Uterus (tissue), 4 donors: ENCODE measurements at places on chromosomes 16 and 17. TPM values are rescaled to one million over a fixed set of nuclear protein-coding genes. Genes with fewer than 3 reads are reported as not detected.

NR1D1 gene
- 5.3 TPM for total RNA-seq

DNA sequence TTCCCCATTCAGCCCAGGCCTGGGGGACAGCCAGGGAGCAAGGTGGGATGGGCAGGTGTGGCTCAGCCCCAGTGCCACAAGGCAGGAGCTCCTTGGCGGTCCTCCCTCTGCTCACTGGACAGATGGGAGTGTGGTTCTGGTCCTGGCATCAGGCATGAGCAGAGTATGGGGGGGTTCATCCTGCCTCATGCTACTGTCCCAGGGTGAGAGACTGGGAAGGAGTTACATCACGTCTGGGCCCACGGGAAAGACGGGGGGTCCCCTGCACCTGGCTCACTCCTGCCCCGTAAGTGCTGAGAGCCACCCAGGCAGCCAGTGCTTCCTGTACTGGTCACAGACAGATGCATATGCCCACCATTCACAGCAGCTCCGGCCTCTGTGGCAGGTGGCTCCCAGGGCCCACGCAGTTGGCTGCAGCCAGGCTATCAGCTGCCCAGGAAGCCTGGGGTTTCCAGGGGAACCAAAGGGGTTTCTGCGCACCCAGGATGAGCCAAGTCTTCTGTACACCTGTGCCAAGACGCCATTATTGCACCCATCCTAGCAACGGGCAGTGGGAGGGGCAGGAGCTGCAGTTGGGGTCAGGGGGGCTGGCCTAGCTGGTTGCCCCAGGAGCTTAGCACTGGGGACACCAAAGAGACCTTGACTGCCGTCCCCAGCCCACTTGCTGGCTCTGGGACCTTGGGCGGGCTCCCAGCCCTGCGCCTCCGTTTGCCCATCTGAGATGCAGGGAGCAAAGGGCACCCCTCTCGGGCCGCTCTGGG, 1.9 kb downstream of the BAIAP3 start:
- H3K27ac ChIP-seq, result no peak overlapping the region
- H3K36me3 ChIP-seq, result no peaks in the 10 kb centered on the region

DNA sequence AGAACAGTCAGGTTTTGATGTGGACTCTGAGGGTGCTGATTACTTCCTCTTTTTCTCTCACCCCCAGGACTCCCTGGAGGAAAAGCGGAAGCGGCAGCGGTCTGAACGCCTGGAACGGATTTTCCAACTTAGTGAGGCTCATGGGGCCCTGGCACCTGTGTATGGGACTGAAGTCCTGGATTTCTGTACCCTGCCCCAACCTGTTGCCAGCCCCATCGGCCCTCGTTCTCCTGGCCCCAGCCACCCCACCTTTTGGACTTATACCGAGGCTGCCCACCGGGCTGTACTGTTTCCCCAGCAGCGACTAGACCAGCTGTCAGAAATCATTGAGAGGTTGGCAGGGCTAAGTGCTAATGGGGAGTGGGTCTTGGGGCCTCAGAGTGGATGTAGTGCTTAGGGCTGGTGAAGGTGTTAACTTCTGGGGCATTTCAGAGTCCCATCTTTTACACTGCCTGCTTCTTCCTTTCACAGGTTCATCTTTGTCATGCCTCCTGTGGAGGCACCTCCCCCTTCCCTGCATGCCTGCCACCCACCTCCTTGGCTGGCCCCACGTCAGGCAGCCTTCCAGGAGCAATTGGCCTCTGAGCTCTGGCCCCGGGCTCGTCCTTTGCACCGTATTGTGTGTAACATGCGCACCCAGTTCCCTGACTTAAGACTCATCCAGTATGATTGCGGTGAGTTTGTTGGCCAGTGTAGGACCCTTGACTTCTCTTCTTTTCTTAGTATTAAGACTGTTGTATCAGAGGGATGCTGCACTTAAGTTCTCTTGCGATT, 19.1 kb upstream of the PHKG2 start:
- H3K27ac ChIP-seq, result no peak overlapping the region
- no peak overlapping the region for H3K4me3 ChIP-seq
- H3K36me3 ChIP-seq, result no peaks in the 10 kb centered on the region
- DNase-seq, result no peak

GRCh38 chr17:40203131-40203530, 16.0 kb upstream of the WIPF2 start:
- no peaks in the 10 kb centered on the region for H3K36me3 ChIP-seq
- no peak overlapping the region for H3K4me3 ChIP-seq
- H3K27me3 ChIP-seq, result no peaks in the 10 kb centered on the region
- no peak for DNase-seq
- H3K27ac ChIP-seq, result no peak overlapping the region

DNA sequence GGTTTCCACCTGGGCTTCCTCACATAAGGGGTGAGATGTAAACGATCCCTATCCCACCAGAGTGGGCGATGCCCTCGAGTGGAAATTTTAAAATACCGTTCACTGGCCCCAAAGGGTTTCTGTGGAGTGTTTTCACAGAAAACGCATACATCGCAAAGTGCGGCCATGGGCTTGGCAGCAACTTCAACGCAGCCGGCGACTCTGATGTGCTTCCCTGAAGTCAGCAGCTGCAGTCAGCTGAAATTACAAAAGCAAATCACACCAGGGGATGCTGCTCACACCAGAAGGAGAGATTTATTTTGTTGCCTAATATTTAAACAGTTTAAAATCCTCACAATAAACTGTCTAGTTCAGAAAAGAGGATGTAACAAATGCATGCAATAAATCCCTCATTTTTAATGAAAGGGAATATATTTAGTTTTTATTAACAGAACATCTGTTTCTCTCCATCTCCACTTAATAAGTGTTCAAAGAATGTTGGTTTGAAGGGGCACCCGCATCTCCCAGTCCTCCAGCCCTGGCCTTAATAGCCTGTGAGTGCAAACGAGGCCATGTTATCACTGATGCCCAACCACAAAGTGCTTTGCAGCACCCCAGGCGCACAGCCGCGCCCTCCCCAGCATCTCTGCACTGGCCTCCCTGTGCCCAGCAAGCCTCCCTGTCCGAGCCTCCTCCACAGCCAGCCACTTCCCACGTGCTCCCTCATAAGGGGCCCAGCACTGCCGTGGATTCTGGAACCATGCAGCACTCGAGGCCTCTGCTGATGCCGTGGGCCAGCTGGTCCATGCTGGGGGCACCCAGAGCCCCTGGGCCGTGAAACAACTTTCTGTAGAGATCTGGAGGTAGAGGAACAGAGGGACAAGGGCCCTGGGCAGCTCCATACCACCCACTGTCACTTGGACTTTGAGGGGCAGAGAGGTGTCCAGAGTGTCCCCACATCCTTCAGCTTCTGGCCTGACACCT, 17.3 kb upstream of the XYLT2 start:
- H3K27ac ChIP-seq, result peak overlapping the region; percentile 12
- H3K4me3 ChIP-seq, result no peak overlapping the region
- no peaks in the 10 kb centered on the region for H3K36me3 ChIP-seq

GRCh38 chr17:40516581-40517285, 15.3 kb upstream of the TNS4 start:
- no peaks in the 10 kb centered on the region for H3K4me1 ChIP-seq
- H3K36me3 ChIP-seq, result no peaks in the 10 kb centered on the region
- H3K27ac ChIP-seq, result no peak overlapping the region
- H3K27me3 ChIP-seq, result no peaks in the 10 kb centered on the region
- no peak overlapping the region for H3K4me3 ChIP-seq

TM4SF5 gene
- total RNA-seq, result not detected

HSD17B2 gene
- total RNA-seq, result not detected

TEDC2 gene
- not detected for total RNA-seq

CDH1 gene
- 2.6 TPM for total RNA-seq

- no peak overlapping the region for H3K4me3 ChIP-seq
- no peaks in the 10 kb centered on the region for H3K4me1 ChIP-seq
- no peak overlapping the region for H3K27ac ChIP-seq
- no peaks in the 10 kb centered on the region for H3K36me3 ChIP-seq
- H3K27me3 ChIP-seq, result no peaks in the 10 kb centered on the region
These were observed 36.3 kb downstream of the SLC47A1 start for GRCh38 chr17:19569785-19570543.

EIF4A3 gene
- 66.3 TPM for total RNA-seq

GRCh38 chr16:27486344-27486743, 63.4 kb downstream of the GTF3C1 start:
- H3K36me3 ChIP-seq, result no peaks in the 10 kb centered on the region
- no peak for DNase-seq
- no peaks in the 10 kb centered on the region for H3K4me1 ChIP-seq

DNA sequence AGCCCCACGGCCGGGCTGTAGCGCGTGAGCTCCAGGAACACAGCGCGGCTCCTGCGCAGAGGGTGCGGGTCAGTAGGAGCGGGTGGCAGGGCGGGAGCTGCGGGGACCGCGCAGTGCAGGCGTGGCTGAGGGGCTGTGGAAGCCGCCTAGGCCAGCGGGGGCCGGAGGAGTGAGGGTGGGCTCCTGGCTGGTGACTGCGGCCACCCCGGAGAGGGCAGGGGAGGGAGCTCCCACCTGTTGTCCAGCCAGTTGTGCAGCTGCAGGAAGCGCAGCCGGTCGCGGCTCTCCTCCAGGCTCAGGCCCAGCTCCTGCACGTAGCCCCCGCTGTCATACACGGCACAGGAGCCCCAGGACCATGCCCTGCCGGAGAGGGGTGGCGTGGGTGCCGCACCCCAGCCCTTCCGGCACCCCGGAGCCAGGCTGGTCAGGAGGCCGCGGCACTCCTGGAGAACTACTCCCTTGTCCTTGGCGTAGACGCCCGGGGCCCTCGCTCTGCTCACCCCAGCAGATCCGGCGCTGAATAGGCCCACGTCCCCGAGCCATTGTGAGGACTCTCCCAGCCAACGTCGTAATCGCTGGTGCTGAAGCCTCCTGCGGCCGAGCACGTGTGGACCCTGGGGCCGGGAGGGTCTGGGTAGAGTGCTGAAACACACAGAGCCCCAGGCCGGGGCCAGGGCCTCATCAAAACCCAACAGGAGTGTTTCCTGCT, 43.9 kb downstream of the TSC2 start:
- no peaks in the 10 kb centered on the region for H3K4me1 ChIP-seq
- no peaks in the 10 kb centered on the region for H3K27me3 ChIP-seq
- no peak overlapping the region for H3K27ac ChIP-seq

CCDC200 gene
- total RNA-seq, result not detected

ZNF200 gene
- 4.1 TPM for total RNA-seq

SSTR5 gene
- total RNA-seq, result not detected
